ENCODE measurements at places on chromosomes 2 and 18. TPM values are rescaled to one million over a fixed set of nuclear protein-coding genes. Genes with fewer than 3 reads are reported as not detected.

DSG1 gene
- total RNA-seq: 40.8 TPM

IL1R2 gene
- 0.48 TPM for total RNA-seq

DAW1 gene
- total RNA-seq: not detected

CHST9 gene
- 8.0 TPM for total RNA-seq

CAMKMT gene
- total RNA-seq: 5.3 TPM

FOXD4L1 gene
- not detected for total RNA-seq

GTF2A1L gene
- not detected for total RNA-seq

Measured in type B pancreatic cell (in vitro differentiated cells).